CMK (cell line): ENCODE measurements at places on chromosomes 13 and 19.

- no peak for DNase-seq
Observed at GRCh38 chr13:66358564-66358963, 871.6 kb downstream of the PCDH9 start.

DNA sequence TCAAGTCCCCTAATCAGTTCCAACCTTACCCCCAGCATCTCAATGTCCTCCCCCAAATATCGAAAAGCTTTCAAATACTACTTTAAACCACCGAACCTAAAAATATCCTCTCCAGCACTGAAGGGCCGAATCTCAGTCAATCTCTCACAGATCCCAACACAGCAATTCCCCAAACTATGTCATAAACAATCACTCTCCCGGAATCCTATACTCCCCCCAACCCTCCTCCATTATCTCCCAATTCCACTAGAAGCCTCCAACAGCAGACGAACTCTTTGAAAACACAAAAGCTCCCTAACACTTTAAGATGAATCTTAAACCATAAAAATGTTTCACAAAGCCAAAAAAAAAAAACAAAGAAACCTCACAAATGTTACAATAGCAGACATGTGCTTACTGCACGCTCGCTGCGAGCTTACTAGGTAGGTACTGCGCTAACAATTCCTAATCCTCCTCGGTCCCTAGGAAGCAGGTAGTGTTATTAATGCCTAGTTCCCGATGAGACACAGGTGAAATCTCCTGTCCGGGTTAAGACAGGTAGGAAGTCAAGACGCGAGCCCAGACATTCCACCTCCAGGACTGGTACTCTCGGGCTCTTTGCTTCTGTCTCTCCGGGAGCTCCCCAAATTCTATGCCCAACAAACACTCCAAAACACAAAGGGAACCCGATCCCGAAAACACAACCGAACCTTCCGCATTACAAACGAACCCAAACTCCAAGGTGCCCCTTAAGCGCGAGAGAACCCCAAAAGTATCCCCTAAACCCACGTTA, 14.2 kb downstream of the FBXO46 start:
- DNase-seq, result no peak

- no peak for DNase-seq
Observed at GRCh38 chr13:85441364-85441763, 357.9 kb downstream of the SLITRK6 start.

DNA sequence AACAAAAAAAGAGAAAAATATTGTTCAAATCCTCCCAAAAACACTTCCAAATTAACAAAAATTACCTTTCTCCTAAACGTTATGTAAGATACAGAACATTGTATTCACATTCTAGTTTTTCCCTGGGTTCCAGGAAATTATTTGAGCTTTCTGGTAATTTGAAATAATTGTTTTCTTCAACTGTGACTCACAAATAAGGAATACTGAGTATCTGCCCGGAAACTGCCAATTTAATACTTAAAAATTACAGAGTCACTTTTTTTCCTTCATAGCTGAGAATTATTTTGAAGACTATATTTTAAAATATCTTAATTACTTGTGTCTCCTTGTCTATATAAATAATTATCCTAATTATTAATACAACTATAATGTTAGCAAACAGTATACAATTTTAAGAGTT, 709.0 kb upstream of the ARGLU1 start:
- DNase-seq, result no peak

- DNase-seq, result no peak
Observed at GRCh38 chr13:107865643-107866031, 349.7 kb downstream of the LIG4 start.

DNA sequence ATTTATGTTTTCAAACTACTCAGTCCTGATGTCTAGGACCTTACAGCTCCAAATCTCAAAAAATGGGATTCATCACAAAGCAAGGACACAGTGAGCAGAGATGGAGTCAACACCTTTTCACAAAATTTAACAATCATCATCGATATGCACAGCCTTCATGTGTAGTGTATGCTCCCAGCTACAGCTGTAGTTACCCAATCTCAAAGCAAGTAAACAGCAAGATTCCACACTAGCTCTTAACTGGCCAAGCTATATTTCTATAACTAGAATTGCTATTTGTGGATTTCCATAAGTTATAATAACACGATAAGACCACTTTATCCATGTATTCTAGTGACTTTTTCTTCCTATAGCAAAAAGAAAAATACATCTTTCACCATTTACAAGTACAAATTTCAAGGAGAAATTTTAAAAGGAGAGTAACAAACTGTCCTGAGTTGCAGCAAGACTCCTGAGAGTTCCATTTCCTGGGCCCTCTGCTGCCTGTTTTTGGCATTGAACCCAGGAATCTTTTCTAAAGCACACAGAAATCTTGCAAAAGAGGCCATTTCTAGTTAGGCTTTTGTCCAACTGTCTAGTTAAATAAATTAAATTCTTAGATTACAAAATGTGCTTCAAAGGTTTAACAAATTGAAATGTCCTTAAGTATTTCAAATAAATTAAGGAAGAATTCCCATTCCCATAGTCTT, 460.6 kb downstream of the FGF14 start:
- no peak for DNase-seq

GRCh38 chr13:86840250-86841191, 830.6 kb upstream of the SLITRK5 start:
- no peak for DNase-seq

DNA sequence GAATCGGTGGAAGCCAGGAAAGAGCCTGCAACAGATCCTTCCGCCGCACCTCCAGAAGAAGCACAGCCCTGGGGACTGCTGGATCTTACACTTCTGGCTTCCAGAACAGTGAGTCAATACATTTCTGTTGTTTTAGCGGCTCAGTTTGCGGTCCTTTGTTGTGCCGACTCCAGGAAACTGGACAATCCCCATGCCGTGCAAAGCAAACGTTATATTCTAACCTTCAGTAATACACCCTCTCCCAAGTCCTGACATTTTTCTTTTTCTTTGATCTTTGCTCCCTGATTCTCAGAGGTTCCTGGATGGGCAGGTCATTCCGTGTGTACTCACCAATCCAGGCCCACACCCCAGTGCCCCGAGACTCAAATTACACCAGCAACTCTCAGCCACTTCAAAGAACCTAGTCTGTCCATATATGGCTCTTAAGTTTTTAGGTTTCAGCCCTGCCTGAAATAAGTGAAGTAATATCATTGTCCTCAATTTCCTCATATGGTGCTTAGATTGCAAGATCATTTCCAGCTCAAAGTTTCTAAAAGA, 387.1 kb upstream of the SGCG start:
- no peak for DNase-seq

DNA sequence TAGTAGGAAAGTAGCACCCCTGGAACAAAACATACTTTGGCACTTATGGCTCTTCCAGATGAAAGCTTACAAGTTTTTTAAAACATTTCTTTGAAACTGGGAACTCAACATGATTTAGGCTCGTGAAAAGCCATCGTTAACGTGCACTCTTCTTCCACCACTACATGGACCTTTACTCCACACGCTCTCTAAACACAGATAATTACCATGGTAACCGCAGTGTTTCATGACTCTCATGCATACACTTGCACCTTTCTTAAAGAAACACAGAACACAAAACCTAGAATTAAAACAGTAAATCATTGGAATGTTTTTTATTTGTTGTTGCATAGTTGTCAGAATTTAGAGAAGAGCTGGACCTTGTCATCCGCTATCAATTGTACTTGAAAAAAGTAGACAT, 154.3 kb downstream of the FGF9 start:
- no peak for DNase-seq

DNA sequence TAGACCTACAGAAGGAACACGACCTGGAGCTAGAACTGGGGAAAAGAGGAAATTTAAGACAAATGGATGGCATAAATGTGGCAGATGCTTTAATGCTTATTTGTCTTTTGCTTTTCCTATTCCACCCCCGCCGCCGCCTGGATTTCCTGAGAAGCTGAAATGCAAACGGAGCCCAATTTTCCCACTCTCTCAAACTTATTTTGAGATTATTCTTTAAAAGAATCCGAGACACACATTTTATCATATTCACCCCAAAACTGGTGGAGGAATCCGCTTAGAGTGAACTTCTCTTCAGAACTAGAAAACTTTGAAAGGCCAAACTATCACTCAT, 5.8 kb downstream of the POU4F1 start:
- DNase-seq, result no peak

- no peak for DNase-seq
Observed at GRCh38 chr19:33767898-33768413, 28.7 kb upstream of the KCTD15 start.

DNA sequence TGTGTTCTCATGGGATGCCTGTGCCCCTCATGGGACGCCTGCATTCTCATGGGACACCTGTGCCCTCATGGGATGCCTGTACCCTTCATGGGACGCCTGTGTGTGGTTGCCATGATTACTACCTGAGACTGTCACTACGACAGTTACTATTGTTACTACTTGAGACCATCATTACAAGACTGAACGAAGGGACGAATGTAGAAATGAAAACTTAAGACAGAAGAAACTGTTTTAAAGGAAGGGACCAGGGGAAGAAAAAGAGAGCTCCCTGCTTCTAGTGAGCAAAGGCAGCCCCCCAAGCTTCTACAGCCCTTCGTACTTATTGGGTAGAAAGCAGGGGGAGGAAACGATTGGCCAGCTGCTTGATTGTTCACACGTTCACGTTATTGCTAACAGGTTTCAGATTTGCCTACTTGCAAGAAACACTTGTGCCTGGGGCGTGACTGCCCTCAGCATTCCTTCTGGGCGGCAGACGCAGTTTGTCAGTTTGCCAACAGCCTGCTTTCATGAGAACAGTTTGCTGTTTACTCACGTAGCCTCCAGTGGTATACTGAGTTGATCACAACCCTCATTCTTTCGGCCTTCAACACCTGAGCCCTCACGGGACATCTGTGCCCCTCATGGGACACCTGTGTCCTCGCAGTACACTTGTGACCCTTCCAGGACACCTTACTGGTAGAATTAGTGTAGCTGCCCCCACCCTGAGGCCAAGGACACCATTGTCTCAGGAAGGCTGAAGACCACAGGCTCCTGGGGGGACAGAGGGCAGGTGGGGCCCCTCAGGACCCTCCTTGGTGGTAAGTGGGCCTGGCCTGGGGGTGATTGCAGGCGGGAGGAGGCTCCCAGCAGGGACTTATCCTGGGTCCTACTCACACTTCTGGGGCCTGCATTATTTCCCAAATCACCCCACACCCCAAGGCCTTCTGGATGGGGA, 2.5 kb upstream of the S1PR4 start:
- DNase-seq, result no peak

DNA sequence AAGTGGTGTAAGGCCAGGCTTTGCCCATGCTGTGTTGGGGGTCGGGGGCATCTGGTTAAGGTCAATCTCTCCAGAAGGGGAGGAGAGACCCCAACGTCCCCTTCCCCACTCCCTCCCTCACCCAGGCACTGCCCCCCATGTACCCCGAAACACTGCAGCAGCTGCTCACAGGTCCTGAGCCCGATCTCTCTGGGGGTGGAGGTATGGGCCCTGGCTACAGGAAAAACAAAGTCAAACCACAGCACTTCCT, 10.2 kb downstream of the CAPN12 start:
- DNase-seq, result no peak

GRCh38 chr13:21905486-21905885, 234.6 kb downstream of the FGF9 start:
- DNase-seq, result no peak

- DNase-seq, result peak; percentile 76
Observed at GRCh38 chr19:14479975-14480699, 5.0 kb upstream of the PTGER1 start.

GRCh38 chr13:101512650-101513049, 60.2 kb downstream of the ITGBL1 start:
- DNase-seq, result no peak

DNA sequence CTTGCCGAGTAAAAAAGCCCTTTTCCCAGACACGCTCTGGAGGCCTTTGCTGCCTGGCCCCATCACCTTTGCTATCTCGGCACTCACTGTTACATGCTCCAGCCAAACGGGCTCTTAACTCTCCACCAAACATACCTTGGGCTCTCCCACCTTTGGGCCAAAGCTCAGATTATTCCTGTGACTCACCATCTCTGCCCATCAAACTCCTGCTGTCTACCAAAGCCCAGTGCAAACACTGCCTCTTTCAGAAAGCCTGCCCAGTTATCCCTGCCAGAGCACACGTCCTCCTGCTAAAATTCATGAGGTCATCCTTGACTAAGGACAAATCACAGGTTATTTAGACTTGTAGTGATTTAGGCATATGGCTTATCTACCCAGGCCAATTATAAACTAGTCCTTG, 48.1 kb upstream of the SERPINE3 start:
- no peak for DNase-seq

DNA sequence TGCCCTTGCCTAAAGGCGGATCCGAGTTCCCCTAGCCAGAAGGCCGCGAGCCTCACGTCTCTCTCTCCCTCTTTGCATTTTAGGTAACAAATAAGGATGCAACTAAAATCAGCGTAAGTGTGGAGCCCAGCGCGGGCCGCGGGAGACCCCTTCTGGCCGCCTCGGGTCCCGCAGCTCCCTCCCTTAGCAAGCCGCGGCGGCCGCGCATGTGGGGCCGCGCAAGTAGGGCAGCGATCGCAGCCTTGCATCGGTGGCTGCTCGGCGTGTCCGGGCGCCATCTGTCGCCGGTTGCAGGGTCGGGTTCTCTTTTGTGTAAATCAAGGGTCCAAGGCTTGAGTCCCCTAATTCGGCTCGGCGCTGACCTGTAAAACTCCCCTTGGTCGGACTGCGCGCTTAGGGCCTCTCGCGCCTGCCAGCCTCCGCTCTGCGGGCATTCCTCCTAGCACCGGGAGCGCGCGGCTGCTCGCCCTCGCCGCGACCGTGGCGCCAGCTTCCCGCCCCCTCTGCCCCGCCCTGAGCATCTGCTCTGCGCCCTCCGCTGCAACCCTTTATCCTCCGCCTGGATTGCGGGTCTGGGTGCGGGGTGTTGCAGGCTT, 2.7 kb downstream of the VSTM2B start:
- DNase-seq, result no peak

GRCh38 chr13:80921971-80922370, 581.0 kb upstream of the SPRY2 start:
- DNase-seq, result no peak

DNA sequence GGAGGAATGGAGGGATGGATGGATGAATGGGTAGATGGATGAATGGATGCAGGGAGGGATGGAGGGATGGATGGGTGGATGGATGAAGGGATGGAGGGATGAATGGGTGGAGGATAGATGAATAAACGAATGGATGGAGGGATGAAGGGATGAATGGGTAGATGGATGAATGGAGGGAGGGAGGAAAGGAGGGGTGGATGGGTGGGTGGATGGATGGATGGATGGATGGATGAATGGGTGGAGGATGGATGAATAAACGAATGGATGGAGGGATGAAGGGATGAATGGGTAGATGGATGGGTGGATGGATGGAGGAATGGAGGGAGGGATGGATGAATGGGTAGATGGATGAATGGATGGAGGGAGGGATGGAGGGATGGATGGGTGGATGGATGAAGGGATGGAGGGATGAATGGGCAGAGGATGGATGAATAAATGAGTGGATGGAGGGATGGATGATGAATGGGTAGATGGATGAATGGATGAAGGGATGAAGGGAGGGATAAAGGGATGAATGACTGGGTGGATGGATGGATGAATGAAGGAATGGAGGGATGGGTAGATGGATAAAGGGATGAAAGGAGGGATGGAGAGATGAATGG, 33.0 kb upstream of the TPM4 start:
- DNase-seq, result no peak

- DNase-seq, result no peak
Observed at GRCh38 chr19:2627855-2628254, 74.6 kb downstream of the GNG7 start.
